ENCODE measurements at places on chromosomes 12 and 14. TPM values are rescaled to one million over a fixed set of nuclear protein-coding genes. Genes with fewer than 3 reads are reported as not detected.

GRCh38 chr12:104677441-104678089, 220.8 kb downstream of the CHST11 start:
- DNase-seq: no peak

DNA sequence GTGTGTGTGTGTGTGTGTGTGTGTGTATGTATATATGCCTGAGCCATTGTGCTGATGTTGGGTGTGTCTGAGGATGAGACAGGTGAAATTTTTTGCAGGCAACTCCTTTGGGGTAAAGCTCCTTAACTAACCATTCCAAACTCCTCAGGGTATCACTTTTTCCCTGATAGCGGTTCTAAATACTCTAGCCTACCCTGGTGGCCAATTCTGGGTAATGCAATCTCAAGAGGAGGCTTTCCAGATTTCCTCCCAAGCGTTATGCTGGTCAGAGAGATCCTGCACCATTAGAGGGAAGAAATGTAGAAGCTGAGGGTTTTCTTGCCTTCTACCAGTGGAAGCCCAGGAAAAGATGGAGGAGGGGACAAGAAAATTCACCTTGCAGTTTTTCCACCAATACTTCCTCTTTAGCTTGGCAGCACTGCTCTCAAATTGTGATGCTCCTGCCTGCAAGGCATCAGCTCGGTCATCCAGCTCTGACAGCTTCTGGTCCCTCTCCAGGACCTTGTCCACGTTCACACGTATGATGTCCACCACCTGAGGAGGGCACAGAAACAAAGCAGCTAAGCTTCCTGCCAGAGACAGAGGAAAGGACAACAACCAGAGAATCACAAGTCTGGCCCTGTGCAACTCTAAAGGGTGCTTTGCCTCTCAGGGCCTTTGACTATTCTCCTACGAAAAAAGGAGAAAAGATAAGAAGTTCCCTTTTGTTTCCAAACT, 4.9 kb downstream of the VAMP1 start:
- DNase-seq: peak; percentile 63

DNA sequence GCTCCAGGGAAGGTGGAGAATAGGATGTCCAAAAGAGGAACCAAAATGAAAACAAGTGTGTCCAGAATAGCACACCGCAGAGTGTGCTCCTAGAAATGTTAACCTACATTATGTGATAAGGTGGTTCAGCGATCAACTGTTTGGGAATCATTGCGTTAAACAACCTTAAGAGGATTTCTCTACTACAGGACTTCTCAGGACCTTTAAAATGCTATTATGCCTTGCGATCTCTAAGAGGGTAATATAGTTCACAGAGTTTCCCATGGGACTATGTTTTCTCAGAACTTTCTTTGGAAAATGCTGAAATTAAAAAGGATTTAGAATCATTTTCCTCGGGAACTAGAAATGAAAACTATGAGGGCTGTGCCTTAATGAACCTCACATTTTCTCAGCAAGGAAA, 1.8 kb downstream of the GLT8D2 start:
- no peak for DNase-seq

GRCh38 chr14:40842816-40843215, 763.9 kb upstream of the LRFN5 start:
- DNase-seq: no peak

GRCh38 chr14:96197163-96197852, 7.3 kb upstream of the BDKRB2 start:
- DNase-seq: no peak

GRCh38 chr14:96390965-96391292, 999 bp upstream of the AK7 start:
- no peak for DNase-seq

DNA sequence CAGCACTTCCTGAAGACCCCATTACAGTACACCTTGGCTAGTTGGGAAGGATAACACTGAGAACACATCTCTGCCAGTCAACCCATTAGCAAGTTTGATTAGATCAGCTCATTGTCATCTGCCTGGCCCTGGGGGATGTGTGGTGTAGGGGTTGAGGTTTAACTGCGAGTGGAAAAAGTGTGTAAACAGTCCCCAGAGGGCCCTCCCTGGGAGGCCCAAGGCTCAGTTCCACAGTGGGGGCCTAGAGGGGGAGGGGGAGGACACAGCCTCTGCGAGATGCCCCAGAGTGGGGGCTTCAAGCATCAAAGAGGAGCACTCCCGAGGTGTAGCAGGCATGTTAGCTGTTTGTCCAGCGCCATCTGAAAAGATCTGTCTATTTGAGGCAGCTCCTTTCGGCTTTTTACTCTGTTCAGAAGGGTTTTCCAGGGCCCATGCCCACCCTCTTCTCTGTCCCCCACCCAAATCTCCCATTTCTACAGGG, 344 bp downstream of the LPAR5 start:
- DNase-seq: no peak

GRCh38 chr14:24188251-24189058, at the start of gene IPO4:
IPO4 (minus strand) TSS chr14:24188816; CDS start chr14:24188787, 29 bp downstream.
- DNase-seq: peak; percentile 99

DNA sequence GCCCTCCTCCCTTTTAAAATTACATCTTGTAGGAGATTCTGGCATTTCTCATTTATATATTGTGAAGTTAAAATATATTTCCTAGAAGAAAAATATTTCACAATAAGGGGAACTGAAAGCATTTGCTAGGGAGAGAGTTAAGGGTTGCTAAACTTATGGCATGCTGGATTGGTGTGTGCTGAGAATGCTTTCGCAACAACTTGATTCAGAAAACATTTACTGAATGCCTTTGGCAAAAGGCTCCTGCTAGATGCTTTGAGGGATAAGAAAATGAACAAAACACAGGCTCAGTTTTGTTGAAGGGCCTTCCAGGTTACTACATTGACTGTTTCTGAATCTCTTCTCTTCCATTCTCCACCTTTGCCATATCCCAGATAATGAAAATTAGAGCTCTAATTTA, 67.5 kb downstream of the DIP2B start:
- DNase-seq: no peak

GRCh38 chr12:52263761-52264434, 10.5 kb upstream of the KRT86 start:
- DNase-seq: no peak

DNA sequence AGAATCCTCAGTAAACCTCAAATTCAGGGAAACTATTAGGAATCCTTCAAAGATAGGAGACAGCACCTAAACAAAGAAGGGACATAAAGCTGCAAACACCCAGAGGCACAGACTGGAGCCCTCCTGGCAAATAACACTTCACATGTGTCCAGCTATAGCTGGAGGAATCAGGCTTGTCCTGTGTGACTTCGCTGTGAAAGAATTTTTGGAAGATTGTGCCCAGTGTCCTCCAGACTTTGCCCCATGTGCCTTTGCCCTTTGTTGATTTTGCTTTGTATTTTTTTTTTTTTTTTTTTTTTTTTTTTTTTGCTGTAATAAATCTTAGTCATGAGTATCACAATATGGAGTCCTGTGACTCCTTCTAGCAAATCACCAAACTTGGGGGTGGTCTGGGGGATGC, 136.8 kb downstream of the KCNH5 start:
- DNase-seq: no peak

GRCh38 chr12:104232609-104233280, 17.2 kb downstream of the TXNRD1 start:
- DNase-seq: no peak

DNA sequence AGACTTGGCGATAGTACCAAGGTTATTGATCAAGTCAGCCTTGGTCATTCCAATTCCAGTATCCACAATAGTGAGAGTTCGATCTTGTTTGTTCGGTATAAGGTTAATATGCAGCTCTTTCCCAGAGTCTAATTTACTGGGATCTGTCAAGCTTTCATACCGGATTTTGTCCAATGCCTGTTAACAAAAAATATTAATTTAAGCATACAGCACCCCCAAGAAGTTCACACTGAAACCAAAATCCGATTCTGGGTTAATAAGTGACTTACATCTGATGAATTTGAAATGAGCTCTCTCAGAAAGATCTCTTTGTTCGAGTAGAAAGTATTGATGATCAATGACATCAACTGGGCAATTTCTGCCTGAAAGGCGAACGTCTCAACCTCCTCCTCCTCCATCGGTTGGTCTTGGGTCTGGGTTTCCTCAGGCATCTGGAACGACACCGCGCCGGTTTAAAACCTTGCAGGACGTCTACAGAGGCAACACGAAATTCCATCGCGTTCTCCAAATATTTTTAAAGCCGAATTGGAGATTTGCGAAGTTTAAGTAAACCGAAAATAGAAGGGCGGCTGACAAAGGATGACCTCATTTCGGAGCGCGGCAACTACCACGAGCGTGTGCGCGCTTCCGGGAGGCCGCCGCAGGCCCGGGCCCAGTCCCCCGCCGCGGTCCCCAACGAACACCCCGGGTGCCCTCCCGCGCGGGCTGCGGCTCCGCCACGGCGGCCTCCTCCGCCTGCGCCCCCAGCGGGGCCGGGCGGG, 716 bp downstream of the HSP90AA1 start:
- DNase-seq: peak; percentile 43

Gene GPR68
- 0.82 TPM for polyA plus RNA-seq

Gene INHBE
- 0.30 TPM for polyA plus RNA-seq

Gene OR6C2
- not detected for polyA plus RNA-seq

Gene POLR3B
- polyA plus RNA-seq: 5.2 TPM
